Heart left ventricle (tissue), 16 donors: ENCODE measurements at places on chromosomes 6 and 20. TPM values are rescaled to one million over a fixed set of nuclear protein-coding genes. Genes with fewer than 3 reads are reported as not detected.

Gene CAP2
- polyA plus RNA-seq: 61.3 TPM

Gene PRR18
- polyA plus RNA-seq: not detected

Gene ZSCAN26
- 8.1 TPM for polyA plus RNA-seq

Gene RBM24
- 119 TPM for polyA plus RNA-seq

Gene TBXT
- not detected for polyA plus RNA-seq

Gene DCDC2
- polyA plus RNA-seq: not detected

Gene MAS1
- polyA plus RNA-seq: not detected

Gene TMEM170B
- 2.8 TPM for polyA plus RNA-seq

Gene RNF144B
- polyA plus RNA-seq: 6.1 TPM

Gene NMBR
- polyA plus RNA-seq: not detected

Gene UFL1
- polyA plus RNA-seq: 10.3 TPM

Gene FAM50B
- 11.7 TPM for polyA plus RNA-seq

Gene KHDRBS2
- not detected for polyA plus RNA-seq

Gene CLVS2
- polyA plus RNA-seq: not detected

Gene FAM209A
- not detected for polyA plus RNA-seq

Gene DEFB124
- 0.76 TPM for polyA plus RNA-seq

Gene SIRPB1
- polyA plus RNA-seq: 0.34 TPM

Gene C4B
- 33.0 TPM for polyA plus RNA-seq

Gene PGC
- polyA plus RNA-seq: 1.1 TPM

Gene BTN1A1
- polyA plus RNA-seq: not detected

Gene TRIM40
- polyA plus RNA-seq: not detected

Gene WFDC10B
- polyA plus RNA-seq: not detected

Gene TFAP2D
- polyA plus RNA-seq: not detected

Gene TMEM14C
- 116 TPM for polyA plus RNA-seq

Gene ETV7
- 0.30 TPM for polyA plus RNA-seq

Gene ENPP5
- polyA plus RNA-seq: 1.7 TPM

Gene TOX2
- polyA plus RNA-seq: 0.64 TPM

Gene ERVFRD-1
- not detected for polyA plus RNA-seq

Gene CST2
- not detected for polyA plus RNA-seq

Gene LPIN3
- 12.8 TPM for polyA plus RNA-seq

Gene AIG1
- 18.1 TPM for polyA plus RNA-seq

Gene SOX12
- 5.4 TPM for polyA plus RNA-seq

Gene FARS2
- polyA plus RNA-seq: 11.4 TPM

Gene PAK1IP1
- polyA plus RNA-seq: 7.9 TPM

Gene CNKSR3
- polyA plus RNA-seq: 9.8 TPM

Gene DDX27
- 34.2 TPM for polyA plus RNA-seq
